Ureter (tissue), 1 donor: ENCODE measurements at places on chromosomes 4 and X. TPM values are rescaled to one million over a fixed set of nuclear protein-coding genes. Genes with fewer than 3 reads are reported as not detected.

The BMX gene
- total RNA-seq = 1.4 TPM

DNA sequence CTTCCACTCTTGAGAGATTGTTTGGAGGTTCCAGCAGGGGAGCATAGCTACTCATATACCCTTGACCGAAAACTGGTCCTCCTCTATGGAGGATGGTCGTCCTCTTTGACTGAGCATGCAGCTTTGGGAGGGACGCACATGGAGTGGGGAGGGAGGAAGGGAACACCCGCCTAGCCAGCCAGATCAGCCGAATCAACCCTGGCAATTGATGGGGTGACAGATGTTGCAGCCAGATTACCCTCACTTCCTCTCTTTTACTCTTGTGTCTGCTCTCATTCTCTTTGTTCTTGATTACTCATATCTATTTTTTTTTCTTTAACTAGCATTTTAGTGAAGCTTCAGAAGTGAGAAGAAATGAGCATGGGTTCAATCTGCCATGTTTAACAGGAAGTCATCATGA is 19.6 kb downstream of the MGST2 start:
- no peak for DNase-seq

DNA sequence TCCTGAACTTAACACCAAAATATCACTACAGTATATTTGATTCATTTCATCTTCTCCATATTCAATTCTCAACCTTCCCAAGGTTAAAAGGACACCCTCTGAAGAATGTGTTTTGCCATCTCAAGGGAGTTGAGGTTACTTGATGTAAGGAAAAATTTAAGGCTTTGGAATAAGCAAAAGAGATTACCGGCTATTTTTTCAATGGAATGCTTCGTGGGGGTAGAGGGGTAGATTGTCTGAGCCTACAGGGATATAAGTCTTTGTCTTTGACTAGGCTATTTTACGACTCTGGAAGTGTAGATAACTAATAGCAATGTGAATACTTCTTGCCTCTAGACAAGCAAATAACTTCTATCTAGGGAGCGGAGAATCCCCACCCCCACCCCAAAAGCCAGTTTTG is 78.2 kb downstream of the BCOR start:
- DNase-seq = no peak

DNA sequence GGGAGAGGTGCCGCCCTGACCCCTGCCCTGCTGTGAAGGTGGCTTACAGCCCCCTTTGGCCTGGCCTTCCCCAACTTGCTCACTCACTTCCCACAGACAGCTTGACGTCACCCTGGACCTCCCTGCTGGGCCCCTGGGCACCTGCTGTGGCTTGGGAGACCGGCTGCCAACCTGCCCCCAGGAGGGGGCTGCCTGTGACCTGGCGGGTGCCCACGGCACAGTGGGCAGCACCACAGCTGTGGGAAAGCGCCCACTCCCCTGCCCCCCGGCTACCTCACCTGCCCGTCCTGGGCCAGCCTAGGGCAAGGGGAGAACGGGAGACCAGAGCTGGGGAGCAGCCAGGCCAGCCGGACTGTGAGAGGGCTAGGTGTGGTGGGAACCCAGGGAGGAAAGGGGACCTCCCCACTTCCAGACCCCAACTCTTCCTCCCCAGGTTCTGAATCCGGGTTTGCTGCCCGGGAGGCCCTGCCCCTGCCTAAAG is 2.4 kb upstream of the ZFP92 start:
- no peak for DNase-seq

DNA sequence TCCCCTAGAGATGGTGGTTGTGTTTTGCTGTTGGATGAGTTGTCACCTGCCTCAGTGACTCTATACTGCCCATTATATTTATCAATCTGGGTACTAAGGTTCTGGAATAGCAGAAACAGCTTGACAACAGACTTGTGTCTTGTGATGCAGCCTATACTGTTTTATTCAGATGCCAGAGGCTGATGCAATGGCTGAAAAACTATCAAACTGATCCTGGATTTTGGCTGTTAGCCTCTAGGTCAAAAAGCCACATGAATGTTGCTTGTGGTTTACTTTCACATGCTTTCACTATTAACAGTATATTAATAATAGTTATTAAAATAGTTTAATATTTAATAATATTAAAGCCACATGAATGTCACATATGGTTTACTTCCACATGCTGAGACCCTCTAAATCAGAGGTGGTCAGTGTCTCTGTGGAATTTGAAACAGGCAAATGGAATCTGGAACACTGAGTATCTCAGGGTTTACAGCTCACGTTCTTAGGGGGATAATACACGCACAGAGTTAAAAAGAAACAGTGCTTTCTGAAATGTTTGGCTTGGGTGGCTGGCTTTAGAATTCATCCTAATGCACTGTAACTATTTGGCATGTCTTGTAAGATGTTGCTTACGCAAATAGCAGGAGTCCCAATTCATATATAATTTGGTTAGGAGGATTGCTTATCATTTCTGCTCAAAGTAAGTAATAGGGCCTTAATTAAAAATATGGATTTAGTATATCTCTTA is 82.5 kb upstream of the LCORL start:
- no peak for DNase-seq
